ENCODE measurements at places on chromosomes 1 and 21.

DNA sequence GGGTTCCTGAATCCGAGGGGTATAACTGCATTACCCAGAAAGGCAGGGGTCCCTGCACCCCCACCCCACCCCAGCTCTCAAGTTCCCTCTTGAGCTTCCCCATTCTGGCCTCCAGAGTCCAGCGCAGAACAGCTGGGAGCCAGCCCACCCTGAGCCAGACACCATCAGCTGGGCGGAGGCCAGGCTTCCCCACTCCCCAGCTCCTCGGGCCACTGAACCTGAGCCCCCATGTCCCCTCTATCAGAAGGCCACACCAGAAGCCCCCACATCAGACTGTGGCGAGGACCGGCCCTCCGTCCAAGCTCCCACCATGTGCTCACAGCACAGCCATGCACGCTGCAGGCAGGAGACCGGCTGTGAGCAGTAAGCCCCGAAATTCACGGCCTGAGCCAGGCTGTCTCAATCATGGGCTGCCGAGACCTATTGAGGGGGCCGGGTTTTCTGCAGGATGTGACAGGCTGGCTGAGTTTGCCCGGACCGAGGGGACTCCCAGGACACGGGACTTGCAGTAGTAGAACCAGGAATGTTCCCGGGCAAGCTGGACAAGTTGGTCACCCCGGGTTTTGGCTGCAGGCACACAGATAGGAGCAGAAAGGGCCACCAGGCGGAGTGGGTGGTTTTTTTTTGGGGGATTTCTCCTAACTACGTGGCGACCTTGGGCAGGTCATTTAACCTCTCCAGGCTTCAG is 25.5 kb upstream of the TNFRSF1B start:
- no peak for DNase-seq

DNA sequence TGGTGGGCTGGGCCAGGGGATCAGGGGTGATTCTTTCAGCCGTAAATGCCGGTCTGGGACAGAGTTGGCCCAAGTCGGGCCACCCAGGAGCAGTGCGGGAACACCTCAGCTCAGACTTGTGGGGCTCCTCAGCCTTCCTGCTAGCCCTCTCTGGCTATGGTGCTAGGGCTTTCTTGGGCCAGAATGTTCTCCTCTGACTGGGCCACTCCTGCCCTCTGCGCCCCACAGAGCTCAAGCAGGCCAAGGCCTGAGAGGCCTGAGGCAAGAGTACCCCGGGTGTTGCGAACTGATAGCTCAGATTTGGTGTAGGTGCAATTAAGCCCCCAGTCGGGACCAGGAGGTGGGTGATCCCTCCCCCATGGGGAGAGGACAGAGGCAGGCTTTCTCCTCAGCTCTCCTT is 51.8 kb downstream of the LGR6 start:
- no peak for DNase-seq

GRCh38 chr1:182308826-182309225 is 82.8 kb downstream of the GLUL start:
- DNase-seq, result no peak

DNA sequence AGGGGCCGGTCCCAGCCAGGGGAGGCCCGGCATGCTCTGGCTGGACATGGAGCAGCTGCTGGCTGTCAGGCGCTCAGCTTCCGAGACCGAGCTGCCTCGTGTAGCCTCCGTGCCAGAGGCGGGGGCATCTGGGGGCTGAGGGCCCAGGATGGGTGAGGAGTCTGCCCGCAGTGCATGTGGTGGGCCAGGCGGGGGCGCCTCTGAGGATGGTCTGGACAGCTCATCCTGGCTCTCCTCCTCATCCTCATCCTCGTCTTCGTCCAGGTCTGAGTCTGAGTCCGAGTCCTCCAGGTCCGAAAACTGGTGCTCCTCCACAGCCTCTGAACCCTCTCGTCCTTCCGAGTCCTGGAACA is 28.9 kb upstream of the EDN2 start:
- DNase-seq, result no peak

GRCh38 chr1:221695301-221695700 is 46.6 kb downstream of the DUSP10 start:
- DNase-seq, result no peak

- no peak for DNase-seq
Observed at GRCh38 chr1:30588311-30589073, 134.9 kb downstream of the MATN1 start.

DNA sequence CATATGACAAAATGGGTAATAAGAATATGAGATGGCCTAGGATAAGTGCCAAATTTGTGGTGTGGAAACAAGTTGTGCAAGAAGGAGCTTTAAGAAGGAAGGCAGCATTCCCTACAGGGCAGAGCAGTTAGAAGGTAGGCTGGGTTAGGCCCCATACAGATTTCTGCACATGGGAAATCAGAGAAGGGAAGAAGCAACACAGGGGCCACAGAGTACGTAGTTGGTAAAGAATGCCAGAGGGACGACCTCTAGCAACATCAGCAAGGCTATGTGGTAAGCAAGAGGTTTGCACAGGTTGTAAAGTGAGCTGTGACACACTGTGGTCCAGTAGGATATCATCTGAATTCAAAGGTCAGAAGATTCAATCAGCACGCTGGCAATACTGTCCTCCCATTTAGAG is 765.6 kb upstream of the B3GALT2 start:
- DNase-seq, result no peak

GRCh38 chr1:6499296-6499695 is 7.8 kb upstream of the PLEKHG5 start:
- no peak for DNase-seq

Data from fibroblast of skin of right quadriceps (primary cell).